H1 (cell line): ENCODE measurements at places on chromosomes 3 and 15.

- no peaks in the 10 kb centered on the region for H3K27me3 ChIP-seq
- DNase-seq, result no peak
- no peak overlapping the region for H3K27ac ChIP-seq
- no peaks in the 10 kb centered on the region for H3K36me3 ChIP-seq
- no peak overlapping the region for H3K4me3 ChIP-seq
Observed at GRCh38 chr15:49809894-49810609, 189.2 kb downstream of the DTWD1 start.

- no peaks in the 10 kb centered on the region for H3K27me3 ChIP-seq
- H3K4me1 ChIP-seq, result no peaks in the 10 kb centered on the region
- no peaks in the 10 kb centered on the region for H3K36me3 ChIP-seq
- H3K4me3 ChIP-seq, result no peak overlapping the region
Observed at GRCh38 chr3:481680-482079, 285.1 kb downstream of the CHL1 start.

DNA sequence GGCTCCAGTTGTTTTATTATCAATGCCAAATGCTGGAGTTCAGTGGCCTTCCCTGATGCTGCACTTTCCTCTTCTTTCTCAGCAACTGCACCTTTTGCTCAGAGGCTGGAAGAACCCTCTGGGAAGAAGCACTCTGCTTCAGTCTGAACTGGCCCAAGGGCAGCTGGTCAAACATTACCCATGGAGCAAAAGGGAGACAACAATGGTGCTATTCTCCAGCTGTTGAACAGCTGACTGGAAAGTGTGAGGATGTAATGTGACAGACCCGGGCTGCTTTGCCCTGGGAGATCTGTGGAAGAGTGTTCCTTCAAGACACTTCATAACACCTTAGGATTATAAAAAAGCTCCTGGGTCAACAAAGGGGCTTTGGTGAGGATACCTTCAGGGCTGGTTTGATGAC lies 84.9 kb downstream of the EPHB1 start:
- no peak for DNase-seq
- no peak overlapping the region for H3K4me3 ChIP-seq
- no peak overlapping the region for H3K27ac ChIP-seq

- no peak overlapping the region for H3K27ac ChIP-seq
- DNase-seq, result no peak
- H3K27me3 ChIP-seq, result no peaks in the 10 kb centered on the region
- no peak overlapping the region for H3K4me3 ChIP-seq
- H3K4me1 ChIP-seq, result no peaks in the 10 kb centered on the region
- no peaks in the 10 kb centered on the region for H3K36me3 ChIP-seq
Observed at GRCh38 chr15:36826948-36827347, 247.5 kb downstream of the CDIN1 start.

- no peaks in the 10 kb centered on the region for H3K36me3 ChIP-seq
- no peak for DNase-seq
- no peak overlapping the region for H3K27ac ChIP-seq
- H3K27me3 ChIP-seq, result no peaks in the 10 kb centered on the region
- H3K4me1 ChIP-seq, result no peaks in the 10 kb centered on the region
- H3K4me3 ChIP-seq, result no peak overlapping the region
Observed at GRCh38 chr15:38888701-38889221, 324.1 kb upstream of the RASGRP1 start.

GRCh38 chr15:29864501-29864900 lies 42.2 kb upstream of the TJP1 start:
- H3K4me1 ChIP-seq, result peaks cover 3% of the 10 kb centered on the region; the same call in 1 of the 2 replicates
- no peaks in the 10 kb centered on the region for H3K27me3 ChIP-seq
- H3K27ac ChIP-seq, result no peak overlapping the region
- no peak for DNase-seq
- H3K4me3 ChIP-seq, result no peak overlapping the region
